CD4-positive, alpha-beta T cell treated with Interleukin-21 for 1 hour (primary cell): ENCODE measurements at places on chromosomes 7 and 10.

DNA sequence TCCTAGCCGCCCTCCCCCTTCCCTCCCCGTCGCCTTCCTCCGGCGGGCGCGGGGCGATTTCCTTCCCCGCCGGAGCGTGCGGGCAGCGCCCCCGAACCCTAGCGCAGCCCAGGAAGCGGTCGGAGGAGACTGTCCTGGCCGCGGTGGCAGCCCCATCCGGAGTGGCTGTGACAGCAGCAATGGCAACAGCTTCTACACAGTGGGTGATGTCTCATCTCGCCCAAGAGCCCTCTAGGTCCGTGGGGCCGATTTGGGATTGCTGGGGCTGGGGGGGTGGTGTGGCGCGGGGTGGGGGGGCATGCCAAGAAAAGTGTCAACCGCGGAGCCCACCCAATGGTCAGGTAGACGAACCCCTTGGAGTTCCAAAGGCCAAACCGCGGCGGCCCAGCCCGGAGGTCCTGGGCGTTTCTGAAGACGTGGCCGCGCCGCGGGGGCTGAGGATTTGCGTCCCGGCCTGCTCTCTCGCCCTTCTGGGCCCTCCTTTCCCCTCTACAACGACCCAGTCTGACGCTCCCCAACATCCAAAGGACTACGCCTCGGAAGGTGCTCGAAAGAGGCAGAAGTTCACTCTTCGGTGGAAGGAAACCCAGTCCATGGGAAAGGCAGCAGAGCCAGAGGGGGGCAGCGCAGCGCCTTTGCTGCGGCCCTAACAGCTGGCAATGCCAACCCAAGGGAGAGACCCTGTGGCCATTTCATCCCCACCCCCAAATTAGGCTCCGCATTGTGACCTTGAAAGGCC lies 603 bp upstream of the TWIST1 start:
- DNase-seq: no peak

DNA sequence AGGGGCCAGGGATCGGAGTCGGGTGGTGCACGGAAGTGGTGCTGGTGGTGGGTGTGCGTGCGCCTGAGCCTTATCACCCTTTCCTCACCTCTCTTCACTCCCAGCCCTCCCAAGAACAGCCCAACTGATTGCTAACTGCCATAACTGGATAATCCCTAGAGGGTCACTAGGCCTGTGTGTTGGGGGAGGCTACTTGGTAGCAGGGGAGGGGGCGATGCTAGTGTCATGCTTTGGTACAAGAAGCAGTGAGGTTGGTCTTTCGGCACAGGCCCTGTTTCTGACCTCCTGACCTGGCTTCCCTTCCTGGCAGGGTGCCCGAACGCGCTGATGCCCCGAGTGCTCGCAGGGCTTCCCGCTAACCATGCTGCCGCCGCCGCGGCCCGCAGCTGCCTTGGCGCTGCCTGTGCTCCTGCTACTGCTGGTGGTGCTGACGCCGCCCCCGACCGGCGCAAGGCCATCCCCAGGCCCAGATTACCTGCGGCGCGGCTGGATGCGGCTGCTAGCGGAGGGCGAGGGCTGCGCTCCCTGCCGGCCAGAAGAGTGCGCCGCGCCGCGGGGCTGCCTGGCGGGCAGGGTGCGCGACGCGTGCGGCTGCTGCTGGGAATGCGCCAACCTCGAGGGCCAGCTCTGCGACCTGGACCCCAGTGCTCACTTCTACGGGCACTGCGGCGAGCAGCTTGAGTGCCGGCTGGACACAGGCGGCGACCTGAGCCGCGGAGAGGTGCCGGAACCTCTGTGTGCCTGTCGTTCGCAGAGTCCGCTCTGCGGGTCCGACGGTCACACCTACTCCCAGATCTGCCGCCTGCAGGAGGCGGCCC lies 652 bp downstream of the KAZALD1 start:
- DNase-seq: peak; percentile 56

- DNase-seq: no peak
Measured at GRCh38 chr7:30310674-30311362, 26.4 kb downstream of the ZNRF2 start.

- peak; percentile 73 for DNase-seq
Measured at GRCh38 chr10:30413996-30414576, 19.9 kb upstream of the MAP3K8 start.
